ENCODE measurements at places on chromosomes 16 and 17. TPM values are rescaled to one million over a fixed set of nuclear protein-coding genes. Genes with fewer than 3 reads are reported as not detected.

DNA sequence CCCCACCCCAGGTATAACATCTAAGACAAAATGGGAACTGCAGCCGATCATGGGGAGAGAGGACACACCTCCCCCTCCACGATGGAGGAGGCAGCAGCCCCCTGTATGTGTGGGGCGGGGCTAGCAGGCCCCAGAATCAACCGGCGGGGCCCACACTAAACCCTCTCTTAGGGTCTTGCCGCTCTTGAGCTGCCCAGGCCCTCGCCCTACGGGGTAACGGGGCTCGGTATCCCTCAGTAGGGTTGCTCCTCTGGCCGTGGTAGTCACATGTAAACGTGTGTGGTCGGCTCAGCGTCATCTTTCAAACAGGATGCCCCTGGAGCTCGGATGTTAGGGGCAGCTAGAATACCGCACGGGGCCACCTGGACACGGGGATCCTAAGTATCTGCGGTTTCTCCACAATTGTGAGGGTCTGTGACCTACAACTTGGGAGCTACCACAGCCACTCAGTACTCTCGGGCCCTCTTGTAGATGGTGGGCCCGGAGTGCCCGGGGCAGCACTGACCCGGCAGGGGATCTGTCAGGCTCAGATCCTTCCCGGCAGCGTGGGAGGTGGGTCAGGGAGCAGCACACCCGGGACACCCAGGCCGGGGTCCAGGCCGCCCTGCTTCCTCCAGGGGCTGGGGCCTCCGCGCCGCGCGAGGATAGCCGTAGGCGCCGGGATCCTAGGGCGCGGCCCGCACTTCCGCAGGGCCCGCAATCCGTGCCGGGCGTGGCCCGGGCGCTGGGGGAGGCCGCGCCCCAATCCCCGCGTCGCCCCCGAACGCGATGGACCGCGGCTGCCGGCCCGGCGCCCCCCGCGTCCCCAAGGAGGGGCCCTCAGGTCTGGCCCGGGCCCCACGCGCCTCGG, 781 bp downstream of the ARHGDIA start:
- peak; percentile 83 for DNase-seq

DNA sequence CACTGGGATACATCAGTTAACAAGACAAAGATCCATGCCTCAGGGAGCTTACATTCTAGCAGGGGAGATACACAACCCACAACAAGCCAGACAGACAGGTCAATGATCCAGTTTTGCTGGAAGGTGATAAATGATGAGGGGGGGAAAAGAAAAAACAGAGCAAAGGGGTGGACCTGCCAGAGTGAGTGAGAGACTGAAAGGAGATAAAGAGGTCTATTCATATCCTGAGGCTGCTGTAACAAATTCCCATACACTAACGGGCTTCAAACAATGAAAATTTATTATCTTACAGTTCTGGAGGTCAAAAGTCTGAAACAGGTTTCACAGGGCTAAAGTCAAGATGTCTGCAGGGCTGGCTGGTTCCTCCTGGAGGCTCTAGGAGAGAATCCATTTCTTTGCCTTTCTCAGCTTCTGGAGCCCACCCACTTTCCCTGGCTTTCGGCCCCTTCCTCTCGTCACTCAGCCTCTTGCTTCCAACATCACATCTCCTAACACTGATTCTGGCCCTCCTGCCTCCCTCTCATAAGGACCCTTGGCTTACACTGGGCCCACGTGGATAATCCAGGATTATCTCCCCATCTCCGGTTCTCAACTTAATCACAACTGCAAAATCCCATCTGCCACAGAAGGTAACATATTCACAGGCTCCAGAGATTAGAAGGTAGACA, 81.5 kb downstream of the GAS7 start:
- peak; percentile 17 for DNase-seq

GRCh38 chr16:73457851-73458250, 409.9 kb upstream of the ZFHX3 start:
- DNase-seq = no peak

- no peak for DNase-seq
These were observed 36.0 kb downstream of the ARHGAP23 start for GRCh38 chr17:38464251-38464722.

DNA sequence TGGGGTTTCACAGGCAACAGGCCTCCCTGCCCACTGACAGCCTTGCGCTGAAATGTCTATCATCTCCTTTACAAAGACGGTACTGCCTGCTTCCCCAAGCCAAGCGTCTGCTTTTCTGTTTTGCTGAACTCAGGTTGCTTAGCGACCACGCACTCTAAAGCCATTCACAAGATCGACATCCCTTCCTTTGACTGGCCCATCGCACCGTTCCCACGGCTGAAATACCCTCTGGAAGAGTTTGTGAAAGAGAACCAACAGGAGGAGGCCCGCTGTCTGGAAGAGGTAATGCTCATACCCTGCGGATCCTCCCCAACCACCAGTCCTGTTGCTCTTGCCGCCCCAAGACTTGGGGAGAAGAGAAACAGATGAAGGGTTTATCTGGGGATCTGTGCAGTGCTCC, 28.7 kb downstream of the TMEM186 start:
- DNase-seq = no peak

DNA sequence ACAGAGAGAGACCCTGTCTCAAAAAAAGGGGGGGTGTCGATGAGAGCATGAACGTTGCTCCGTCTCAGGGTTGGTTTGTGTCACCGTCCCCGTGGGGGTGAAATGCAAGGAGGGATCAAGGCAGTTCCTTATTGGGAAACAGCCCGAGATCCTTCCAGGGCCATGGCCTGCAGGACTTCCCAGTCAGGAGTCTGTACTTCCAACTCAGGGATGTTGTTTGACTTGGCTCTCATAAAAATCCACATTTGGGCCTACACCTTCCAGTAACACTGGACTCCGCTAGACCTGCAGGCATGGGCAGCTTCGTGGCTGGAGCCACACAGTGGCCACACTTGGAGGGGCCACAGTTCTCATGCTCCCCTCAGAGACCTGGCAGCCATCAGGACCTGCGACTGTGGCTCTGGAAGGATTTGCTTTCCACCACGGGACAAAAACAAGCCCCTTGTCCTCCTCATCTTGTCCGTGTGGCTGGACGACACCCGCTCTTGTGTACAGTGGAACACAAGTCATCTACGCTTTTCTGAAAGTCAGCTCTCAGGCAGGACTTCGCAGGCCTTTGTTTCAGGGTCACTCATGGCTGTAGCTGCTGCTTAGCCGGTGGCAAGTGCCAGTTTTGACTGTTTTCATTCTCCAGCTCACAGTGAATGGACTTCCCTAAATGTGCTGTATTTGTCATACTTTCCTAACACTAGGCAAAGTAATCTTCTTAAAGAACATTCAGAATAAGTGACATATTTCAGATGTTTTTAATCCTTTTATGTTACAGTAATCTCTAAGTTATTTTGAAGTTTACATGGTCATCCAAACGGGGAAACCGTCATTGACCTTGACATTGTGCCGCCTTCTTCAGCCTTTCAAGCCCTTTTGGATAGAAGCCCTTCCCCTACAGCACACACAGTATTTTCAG, 24.2 kb upstream of the IL17C start:
- DNase-seq = no peak

CA5A gene
- not detected for total RNA-seq
